ENCODE measurements at places on chromosomes 1 and 21.
A peak's percentile ranks its signal among the peaks of the same experiment; 100 is the strongest.

DNA sequence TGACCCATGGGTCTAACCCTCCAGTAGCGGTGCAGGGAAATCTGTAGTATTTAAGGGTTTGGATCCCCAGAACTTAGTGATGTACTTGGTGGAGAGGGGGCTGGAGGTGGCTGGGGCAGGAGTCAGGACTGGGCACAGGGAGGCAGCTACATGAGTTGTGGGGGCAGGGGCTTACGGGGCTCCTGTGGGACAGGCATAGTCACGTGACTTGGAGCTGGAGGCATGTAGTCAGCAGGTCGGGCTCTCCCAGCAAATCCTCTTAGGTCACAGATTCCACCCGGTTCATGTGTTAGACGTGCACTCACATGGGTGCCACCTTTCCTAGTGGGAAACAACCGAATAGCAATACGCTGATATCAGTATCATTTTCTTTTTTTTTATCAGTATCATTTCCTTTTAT is 112.1 kb downstream of the PCP4 start:
- DNase-seq: no peak

DNA sequence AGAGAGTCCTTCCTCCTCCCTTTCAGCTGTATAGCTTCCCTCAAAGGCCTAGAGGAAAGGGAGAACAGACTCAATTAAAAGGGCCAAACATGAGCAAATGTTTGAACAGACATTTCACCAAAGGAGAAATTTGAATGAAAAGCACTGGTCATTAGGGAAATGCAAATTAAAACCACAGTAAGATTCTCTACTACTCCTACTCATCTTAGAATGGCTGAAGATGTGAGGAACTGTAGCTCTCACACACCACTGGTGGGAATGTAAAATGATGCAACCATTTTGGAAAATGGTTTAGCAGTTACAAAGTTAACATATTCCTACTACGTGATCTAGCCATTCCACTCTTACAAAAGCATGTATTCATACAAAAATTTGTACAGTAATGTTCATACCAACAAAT is 253.0 kb upstream of the HOOK1 start:
- DNase-seq: no peak

DNA sequence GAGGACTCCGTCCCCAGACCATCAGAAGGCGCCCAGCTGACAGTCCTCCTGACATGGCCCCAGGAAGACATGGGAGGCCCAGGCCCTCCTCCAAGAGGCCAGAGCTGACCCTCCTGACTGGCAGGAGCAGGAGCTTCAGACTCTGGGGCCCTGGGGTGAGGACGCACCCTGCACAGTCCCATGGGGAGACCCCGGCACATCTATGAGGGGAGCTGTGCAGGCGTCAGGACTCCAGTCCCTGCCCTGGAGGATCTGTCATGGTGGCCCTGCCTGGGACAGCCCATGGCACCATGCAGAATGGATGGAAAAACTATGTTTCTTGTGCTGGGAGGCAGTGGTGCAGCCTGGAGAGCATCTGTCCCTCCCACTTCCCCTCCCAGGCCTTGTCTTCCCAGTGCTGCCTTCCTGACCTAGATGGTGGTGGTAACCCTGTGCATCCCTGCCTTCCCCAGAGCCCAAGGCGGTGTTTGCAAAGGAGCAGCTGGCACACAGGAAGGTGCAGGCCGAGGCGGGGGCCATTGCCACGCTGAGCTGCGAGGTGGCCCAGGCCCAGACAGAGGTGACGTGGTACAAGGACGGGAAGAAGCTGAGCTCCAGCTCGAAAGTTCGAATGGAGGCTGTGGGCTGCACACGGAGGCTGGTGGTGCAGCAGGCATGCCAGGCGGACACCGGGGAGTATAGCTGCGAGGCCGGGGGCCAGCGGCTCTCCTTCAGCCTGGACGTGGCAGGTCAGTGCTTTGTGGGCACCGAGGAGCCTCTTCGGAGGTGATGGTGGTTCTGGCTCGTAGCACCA is 41.9 kb downstream of the OBSCN start:
- DNase-seq: no peak

- DNase-seq: no peak
Observed at GRCh38 chr1:184052194-184052559, 647 bp downstream of the TSEN15 start.

GRCh38 chr1:108141621-108142020 is 58.5 kb downstream of the SLC25A24 start:
- no peak for DNase-seq

DNA sequence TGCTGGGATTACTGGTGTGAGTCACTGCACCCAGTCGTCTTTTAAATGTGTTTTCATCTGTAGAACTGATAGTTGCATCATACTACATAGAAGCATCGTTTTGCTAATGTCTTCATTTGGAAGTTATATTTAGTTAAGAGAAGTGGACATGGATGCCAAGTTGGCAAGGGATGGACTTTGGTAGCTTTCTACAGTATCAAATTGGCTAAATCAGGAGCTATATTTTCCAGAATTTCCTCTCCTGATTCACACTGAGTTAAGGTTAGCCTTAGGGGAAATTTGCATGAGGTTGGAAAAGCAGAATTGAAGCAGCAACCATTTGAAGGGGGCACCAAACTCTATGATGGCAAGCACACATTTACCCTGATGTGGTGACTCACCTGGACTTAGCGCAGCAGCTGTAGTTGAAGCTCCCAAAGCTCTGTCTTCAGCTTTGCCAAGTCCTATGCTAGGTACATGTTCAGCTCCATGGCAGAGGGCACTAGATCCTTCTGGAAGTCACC is 43.9 kb downstream of the DUSP10 start:
- no peak for DNase-seq

DNA sequence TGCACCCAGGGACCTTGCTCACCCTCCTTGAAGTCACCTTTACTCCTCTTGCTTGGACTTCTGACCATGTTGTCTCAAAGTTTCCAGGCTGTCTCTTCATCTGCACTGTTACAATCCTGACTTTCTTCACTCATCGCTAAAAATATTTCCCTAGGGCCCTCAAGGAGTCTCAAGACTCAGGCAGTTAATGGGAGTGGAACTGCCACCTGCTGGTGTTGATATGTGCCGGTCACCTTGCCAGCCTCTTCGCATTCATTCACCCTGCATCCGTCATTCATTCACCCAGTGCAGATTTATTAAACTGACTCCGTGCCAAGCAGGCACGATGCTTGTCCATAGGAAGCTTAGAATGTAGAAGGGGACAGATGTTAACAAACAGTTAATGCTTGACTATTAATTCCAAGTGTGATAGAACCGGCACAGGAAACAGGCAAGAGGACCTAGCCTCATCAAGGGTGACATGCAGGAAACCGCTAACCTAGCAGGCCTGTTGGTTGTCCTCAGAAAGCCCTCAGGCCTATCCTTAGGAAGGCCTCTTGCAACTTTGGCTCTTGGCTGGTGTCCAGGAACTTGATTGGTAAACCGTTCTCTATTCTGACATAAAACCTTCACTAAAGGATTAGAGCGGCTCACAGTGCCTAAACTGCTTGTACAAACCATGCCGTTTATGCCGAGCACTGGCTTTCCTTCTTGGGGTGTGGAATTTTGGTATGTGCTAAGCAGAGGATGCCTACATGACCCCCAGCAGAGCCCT is 342.2 kb downstream of the CAMTA1 start:
- no peak for DNase-seq

DNA sequence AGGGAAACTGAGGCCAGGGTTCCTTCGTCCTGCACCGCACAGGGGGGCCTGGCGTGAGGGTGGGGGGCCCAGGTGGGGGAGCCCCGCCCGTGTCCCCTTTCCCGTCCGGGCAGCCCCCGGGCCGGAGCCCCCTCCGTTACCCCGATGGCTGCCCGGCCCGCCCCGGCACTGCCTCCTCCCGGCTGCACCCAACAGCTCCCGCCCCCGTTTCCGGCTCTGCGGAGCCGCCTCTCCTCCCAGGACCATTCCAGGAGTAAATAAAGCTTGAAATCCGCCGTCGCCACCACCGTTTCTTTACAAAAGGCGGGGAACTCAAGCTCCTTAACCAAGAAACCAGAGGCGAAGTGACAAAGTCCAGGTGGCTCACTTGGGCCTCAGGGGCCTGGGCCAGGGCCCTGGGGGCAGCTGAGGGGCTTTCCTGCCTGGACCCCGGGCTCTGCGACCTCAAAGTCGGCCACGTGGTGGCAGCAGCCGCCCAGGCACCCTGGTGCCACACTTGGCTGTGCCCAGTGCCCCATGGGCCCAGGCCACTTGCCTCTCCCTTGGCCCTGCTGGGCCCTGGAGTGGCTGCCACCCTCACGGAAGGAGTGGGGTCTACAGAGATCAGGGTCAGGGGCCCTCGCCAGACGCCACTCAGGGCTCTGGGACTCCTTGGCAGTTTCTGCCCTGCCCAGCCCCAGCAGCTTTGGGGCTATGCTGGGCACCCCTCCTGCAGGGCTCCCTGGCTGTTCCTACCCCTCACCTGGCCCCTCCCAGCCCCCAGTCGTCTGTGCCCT is 514 bp upstream of the FAAP20 start:
- peak; percentile 85 for DNase-seq

DNA sequence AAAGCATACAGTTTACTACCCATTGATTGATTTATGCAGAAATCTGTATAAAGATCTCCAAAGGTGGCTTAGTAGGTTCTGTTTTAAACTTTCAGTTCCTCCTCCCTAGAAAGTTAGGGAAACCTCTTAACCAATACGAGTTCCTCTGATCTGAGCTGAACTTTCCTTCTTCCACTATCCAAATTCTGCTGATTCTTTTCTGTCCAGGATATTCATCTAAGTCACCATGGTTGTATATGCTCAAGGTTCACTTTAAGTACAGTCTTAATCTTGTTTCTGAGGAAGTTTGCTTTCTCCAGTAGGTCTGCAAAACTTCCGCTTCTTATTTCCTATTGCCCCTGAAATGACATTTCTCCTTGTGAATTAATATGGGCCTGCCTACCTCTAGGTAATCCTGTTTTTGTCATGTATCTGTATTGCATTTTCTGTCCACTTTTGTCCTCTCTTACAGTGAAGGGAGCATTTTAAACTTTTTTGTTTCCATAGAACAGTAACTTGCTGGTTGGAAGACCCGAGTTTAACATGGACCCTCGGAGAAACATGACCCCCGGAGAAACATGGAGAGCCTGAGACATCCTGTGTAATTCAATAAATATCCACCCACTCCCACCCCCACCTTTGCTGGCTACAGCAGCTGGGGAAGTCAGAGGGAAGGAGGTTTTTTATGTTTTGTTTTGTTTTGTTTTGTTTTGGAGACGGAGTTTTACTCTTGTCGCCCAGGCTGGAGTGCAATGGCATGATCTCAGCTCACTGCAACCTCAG is 16.7 kb upstream of the TUT4 start:
- no peak for DNase-seq

DNA sequence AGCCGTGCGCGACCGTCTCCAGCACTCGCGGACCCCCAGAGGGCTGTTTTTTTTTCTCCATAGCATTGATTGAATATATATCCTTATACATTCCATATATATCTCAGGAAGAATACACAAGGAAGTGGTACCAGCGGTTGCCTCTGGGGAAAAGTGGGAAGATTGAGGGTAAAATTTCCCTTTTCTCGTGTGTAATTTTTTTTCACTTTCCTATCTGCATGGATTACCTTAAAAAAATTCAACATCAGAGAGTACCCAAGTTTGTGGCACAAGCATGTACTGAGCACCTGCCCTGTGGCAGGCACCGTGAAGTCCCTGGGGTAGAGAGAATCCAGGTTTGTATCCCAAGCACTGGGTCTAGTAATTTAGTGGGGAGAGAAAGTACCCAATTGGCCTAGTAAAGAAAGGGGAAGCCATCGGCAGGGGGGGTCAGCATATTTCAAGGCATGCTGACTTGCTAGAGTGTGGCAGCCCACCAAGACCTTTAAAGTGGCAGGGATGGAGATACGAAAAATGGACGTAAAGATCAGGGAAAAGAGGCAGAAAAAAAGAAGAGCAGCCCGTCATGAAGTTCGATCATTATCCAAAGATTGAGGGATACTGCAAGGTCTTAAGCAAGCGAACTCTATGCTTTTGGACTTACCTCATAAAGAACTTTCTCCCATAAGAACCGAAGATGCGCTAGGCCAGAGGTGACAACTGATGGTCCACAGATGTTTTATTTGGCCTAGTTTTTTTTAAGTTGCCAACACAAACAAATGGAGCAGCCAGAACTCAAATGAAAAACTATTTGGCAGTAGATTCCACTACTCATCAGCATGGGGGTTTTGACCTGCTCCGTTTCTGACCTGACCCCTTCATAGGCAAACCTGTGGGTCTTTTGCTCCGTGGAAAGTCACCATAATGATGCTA is 1.5 kb upstream of the HMGN1 start:
- no peak for DNase-seq

DNA sequence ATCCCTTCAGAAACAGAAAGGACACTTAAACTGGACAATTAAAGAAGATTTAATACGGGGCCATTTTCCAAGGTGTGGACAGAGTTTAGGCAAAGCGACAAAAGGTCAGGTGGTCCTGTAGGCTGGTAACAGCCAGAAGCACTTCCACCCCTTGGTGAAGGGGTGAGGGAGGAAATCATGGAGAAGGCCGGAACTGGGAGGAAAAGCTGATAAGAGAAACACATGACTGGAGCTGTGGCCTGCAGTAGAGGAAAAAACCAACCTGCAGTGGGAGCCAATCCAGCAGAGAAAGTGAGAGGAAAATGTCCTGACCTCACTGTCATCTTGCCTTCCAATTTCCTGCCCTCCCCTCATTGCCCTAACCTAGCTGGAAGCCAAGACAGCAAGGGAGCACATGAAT is 249.8 kb downstream of the LMO4 start:
- no peak for DNase-seq

- DNase-seq: no peak
Observed at GRCh38 chr1:10415211-10415930, 14.9 kb upstream of the CENPS start.

DNA sequence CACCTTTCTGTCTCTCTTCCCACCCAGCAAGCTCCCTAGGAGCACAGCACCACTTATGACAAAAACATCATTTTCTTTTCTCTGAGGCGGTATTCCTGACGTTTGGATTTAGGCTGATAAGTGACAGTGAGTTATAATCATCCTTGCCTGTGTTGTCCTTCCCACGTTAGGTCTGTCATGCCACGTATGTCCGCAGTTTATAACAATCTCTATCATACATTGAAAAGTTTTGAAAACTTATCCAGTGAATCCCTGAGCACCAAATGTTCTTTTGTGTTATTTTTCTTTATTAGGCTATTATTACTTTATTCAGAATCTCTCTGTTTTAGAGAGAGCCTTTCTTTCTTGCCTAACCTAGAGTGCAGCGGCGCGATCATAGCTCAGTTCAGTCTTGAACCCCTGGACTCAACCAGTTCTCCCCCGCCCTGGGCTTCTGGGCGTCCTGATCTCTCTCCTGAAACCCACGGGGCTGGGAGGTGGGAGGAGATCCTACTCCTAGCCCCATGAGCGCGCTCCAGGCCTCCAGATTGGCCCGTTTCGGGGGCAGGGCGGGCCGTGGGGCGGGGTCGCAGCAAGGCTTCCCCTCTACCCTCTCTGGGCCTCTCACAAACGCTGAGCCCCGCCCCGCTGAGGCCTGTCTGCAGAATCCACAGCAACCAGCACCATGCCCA is at the start of gene GSTM2:
Gene GSTM2 (plus strand): TSS at position 606 of the 671 bp plus-strand sequence. CDS start 59 bp downstream, at position 665.
- peak; percentile 80 for DNase-seq

All from CD8-positive, alpha-beta memory T cell (primary cell).